ENCODE measurements at places on chromosomes 4 and X. TPM values are rescaled to one million over a fixed set of nuclear protein-coding genes. Genes with fewer than 3 reads are reported as not detected.

USP26 gene
- total RNA-seq: not detected

MAGEB17 gene
- total RNA-seq: not detected

S100P gene
- 54.2 TPM for total RNA-seq

SSX1 gene
- not detected for total RNA-seq

IL21 gene
- not detected for total RNA-seq

NAT8L gene
- 8.6 TPM for total RNA-seq

OTC gene
- not detected for total RNA-seq

RRH gene
- not detected for total RNA-seq

FOXP3 gene
- total RNA-seq: 0.14 TPM

GPR50 gene
- 0.25 TPM for total RNA-seq

All from A549 treated with Mapracorat at 1 μM for 4 hours (cell line).